ENCODE measurements at places on chromosomes 6 and 20.

DNA sequence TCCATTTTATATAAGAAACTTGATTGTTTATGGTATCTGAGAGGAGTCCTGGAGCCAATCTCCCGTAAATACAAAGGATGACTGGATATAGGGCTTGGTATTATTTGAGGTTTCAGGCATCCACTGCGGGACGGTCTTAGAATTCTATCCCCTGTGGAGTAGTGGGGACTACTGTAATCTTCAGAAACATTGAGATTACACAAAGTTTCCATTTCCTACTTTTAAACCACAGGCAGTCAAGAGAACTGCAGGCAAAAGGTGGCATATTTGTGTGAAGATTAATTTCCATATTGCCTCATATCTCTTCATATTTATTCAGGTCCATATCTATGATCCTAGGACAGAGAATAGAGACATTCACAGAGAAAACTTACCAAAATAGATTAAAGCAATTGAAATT is 586.2 kb downstream of the PHF3 start:
- no peak for DNase-seq

- no peak for DNase-seq
Measured at GRCh38 chr6:126035764-126036163, 49.4 kb downstream of the TRMT11 start.

GRCh38 chr6:105902401-105903031 is 183.6 kb upstream of the PRDM1 start:
- DNase-seq, result no peak

DNA sequence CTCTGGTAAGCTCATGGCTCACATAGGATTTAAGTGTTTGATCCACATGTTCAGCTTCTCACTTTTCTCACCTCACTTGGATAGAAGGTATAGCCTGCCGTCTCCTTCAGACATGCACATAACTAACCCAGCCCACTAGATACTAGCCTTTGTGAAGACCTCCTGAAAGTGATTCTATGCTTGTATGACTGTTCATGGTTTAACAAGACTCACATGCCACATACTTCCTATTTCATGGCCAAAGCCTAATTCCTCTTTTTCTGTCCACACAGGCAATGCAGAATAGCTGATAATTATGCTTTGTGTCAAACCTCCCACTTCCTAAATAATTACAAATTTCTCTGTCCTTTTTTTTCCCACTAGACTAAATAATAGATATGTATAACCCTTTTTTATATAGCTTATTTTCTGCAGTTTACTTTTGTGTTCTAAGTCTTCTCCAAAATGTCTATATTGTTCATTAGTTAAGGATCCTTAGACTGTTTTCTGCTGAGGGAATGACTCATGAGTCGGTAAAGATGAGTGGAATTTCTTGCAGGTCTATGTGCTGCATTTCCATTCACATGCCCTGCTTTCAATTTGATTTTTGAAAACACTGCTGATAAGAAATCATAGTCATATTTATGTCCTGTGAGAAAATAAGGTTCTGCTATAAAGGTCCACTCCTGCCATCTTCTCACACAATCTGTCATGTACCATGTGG is 43.0 kb downstream of the HDDC2 start:
- no peak for DNase-seq

- DNase-seq, result no peak
Measured at GRCh38 chr20:63963348-63963741, 6.4 kb downstream of the ZNF512B start.

DNA sequence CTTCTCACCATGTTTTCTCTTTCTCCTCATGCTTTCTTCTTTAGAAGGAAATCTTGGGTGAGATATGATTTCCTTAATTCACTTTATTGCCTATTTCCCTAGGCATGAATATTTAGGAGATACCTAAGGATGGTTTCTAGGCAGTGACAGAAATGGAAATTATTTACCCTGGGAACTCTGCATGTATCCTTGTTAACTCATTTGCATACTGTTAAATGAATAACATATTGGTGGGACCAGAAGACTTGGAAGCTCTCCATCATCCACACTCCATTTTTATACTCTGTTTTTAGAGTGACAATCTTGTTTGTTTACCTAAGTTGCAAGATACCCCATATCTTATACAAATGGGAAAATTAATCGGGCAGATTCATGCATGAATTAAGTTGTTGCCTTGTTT is 285.7 kb downstream of the RNF144B start:
- no peak for DNase-seq

DNA sequence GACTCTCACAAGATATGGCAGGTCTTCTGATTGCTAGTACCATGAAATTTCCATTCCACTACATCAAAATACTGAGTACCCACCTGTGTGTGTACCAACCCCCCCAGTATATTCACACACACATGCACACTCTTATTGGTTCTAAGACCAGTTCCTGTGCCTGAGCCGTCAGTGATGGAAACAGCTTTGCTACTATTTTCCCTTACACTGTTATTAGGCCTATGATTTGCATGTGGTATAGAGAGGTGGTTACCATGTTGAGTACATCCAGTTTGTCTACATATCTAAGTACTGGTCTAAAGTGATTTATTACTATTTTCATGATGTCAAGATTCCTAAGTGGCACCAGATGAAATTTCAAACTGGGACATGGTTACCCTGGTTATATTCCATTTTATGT is 459.9 kb downstream of the BCKDHB start:
- DNase-seq, result no peak

DNA sequence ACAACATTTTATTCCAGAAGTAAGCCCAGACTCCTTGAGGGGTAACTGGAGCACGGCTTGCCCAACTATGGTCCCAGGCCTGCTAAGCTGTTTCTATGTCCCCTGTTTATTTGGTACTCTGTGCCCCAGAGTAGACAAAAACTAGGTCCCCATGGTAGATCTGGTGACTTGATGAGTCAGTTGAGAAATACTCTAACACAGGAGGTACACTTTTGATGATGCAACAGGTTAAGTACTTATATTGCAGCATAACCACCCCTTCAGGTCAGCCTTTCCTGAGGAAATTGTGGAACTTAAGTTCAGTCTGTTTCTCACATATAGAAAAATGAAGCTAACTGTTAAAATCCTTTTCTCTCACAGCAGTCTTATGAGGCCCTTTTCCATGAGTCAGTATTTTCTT is 19.6 kb downstream of the TTPAL start:
- DNase-seq, result no peak

DNA sequence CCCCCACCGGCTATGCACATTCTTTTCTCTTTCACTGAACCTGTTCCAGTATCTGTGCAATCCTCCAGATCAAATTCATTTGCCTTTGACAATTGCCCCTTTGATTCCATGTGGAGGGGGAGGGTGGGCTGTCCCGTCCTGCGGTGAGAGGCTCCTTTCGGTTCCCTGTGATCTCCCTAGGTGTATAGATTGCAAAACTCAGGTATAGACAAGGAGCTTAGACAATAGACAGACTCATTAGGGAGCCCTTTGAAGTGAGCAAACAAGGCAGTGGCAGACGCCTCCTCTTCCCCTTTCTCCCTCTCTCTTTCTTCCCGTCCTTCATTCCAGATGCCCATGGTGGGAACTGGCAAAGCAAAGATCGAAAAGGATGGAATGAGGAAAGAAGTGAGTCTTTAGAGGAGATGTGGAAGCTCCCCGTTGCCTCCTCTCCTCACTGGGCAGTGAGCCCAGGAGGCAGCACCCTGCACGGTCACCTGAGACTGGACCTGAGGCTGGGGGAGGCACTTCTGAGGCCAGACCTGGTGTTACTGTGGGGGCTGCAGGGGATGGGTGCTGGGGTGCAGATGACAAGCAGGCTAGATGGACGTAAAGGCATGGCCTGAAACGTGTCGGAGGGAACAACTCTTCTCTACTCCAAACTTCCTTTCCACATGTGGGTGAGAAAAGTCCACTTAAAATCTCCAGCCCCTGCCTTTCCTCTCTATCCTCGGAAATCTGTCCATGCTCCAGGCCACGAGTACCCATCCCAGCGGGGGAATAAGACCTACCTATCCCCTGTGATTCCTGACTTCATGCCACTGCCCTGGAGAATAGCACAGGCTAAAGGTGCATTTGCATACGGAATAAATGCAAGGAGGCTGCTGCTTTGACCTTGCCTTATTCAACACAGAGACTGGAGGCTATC is 256.6 kb upstream of the FOXQ1 start:
- DNase-seq, result no peak

GRCh38 chr6:166313255-166314070 is 5.3 kb upstream of the PRR18 start:
- DNase-seq, result peak; percentile 13

- no peak for DNase-seq
Measured at GRCh38 chr20:49785852-49786175, 26.8 kb upstream of the SLC9A8 start.

DNA sequence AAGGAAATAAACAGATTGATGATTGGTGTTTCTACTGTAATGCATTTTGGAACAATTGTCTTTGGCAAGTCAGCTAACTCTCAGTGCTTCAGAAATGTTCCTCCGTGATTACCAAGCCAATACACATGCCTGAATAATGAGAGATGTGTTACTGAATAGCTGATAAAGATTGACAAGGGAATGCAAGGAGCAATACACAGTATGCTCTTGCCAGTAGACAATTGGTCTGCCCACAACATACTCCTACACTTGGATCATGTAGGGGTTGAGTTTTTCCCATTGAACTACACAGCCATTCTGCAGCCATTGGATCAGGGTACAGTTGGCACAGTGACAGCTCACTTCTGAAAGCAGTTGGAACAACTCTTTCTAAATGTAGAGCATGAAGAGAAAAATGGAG is 5.6 kb upstream of the GJB7 start:
- DNase-seq, result no peak

DNA sequence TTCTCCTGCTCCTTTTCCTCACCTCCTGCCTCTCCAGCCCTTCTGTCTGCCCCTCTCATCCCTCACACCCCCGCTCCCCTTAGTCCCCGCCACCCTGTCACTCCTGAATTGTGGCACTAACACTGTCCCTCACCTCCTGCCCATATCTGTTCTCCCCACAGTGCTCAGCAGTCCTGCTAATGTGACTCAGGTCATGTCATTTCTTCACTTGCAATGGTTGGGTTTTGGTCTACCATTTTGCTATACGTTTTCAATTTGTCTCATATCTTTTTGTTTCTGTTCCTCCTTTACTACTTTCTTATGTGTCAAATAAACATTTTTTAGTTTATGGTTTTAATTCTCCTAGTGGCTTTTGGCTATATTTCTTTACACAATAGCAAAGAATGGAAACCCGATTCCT is 1.3 kb upstream of the HLA-B start:
- DNase-seq, result no peak

DNA sequence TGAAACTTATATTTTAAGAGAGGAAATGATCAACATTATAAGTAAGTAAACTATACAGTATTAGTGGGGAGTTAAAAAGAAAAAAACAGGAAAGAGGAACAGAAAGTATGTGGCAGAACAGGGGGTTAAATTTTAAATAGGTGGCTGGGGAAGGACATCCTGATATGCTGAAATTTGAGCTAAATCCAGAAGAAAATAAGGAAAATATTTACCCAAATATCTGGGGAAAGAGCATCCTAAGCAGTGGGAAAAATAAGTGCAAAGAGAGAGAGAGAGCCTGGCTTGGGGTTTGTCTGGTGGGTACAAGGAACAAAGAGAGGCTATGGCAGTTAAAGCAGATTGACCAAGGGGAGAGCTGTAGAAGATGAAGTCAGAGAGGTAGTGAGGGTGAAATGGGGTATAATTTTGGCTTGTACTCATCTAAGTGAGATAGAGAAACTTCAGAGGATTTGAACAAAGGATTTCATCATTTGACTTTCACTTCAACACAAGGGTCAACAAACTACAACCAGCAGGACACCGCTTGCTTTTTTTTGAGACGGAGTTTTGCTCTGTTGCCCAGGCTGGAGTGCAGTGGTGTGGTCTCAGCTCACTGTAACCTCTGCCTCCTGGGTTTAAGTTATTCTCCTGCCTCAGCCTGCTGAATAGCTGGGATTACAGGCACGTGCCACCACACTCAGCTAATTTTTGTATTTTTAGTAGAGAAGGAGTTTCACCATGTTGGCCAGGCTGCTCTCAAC is 328.4 kb upstream of the CNR1 start:
- DNase-seq, result no peak

GRCh38 chr6:97969065-97969464 is 686.0 kb upstream of the MMS22L start:
- DNase-seq, result no peak

DNA sequence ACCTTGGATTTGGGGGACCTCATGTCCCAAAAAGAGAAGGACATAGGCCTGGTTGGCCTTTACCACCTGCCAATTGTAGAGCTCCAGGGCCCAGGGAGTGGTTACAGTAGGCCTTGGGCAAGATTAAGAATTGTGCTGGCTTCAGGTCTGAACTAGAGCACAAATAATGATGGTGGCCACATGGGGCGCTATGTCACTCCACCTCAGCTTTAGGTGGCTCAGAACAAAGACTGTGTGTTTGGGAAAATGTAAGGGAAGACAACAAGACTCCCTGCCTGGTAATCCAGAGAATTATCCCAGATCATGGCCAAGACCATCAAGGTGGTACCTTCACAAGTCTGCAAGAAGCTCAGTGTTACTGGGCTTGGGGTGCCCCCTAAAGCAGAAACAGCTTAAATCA is 224.9 kb upstream of the OPRM1 start:
- DNase-seq, result no peak

Measured in Panc1 (cell line).